Activated T-cell treated with anti-CD3 and anti-CD28 coated beads, Interleukin-2, amount 50 U/mL, for 4 hours (primary cell): ENCODE measurements at places on chromosomes 7 and 10. TPM values are rescaled to one million over a fixed set of nuclear protein-coding genes. Genes with fewer than 3 reads are reported as not detected.

The MKI67 gene
- total RNA-seq, result 5.7 TPM

The NPC1L1 gene
- not detected for total RNA-seq

The MINDY4 gene
- total RNA-seq, result 1.6 TPM

The ZNF479 gene
- total RNA-seq, result not detected

The SLC26A5 gene
- total RNA-seq, result not detected

The TBX20 gene
- total RNA-seq, result not detected

The SLC29A4 gene
- 0.24 TPM for total RNA-seq

The ZNF365 gene
- total RNA-seq, result 1.7 TPM

The FAM13C gene
- not detected for total RNA-seq

The MTURN gene
- 3.3 TPM for total RNA-seq

The GLI3 gene
- total RNA-seq, result 0.13 TPM

The FKBP6 gene
- total RNA-seq, result not detected

The CCDC172 gene
- not detected for total RNA-seq

The CYP26A1 gene
- not detected for total RNA-seq

The CHCHD3 gene
- total RNA-seq, result 92.0 TPM

The H2BK1 gene
- total RNA-seq, result not detected

The CTTNBP2 gene
- total RNA-seq, result 0.05 TPM

The MBLAC1 gene
- 3.2 TPM for total RNA-seq

The AGBL3 gene
- total RNA-seq, result 2.1 TPM

The TMEM130 gene
- not detected for total RNA-seq

The LIPM gene
- not detected for total RNA-seq

The SFTPD gene
- total RNA-seq, result 0.29 TPM

The TMEM176A gene
- 0.20 TPM for total RNA-seq

The MYL10 gene
- not detected for total RNA-seq

The CNPY1 gene
- not detected for total RNA-seq

The TMEM140 gene
- total RNA-seq, result 4.2 TPM

The LRMDA gene
- not detected for total RNA-seq

The FOXP2 gene
- not detected for total RNA-seq

The GPNMB gene
- 0.94 TPM for total RNA-seq

The ZNF485 gene
- total RNA-seq, result 7.7 TPM

The ADCYAP1R1 gene
- total RNA-seq, result not detected

The HOXA3 gene
- not detected for total RNA-seq

The EIF5AL1 gene
- 0.46 TPM for total RNA-seq

The MPP7 gene
- 1.9 TPM for total RNA-seq

The WIPF3 gene
- not detected for total RNA-seq

The JAZF1 gene
- 19.3 TPM for total RNA-seq

The ANXA8L1 gene
- total RNA-seq, result not detected

The ZNF92 gene
- 8.9 TPM for total RNA-seq

The CALML5 gene
- total RNA-seq, result not detected

The TLX1 gene
- total RNA-seq, result not detected

The C10orf105 gene
- total RNA-seq, result 0.05 TPM

The GATA3 gene
- total RNA-seq, result 71.9 TPM

The HOXA4 gene
- not detected for total RNA-seq

The VSIR gene
- 274 TPM for total RNA-seq

The LMTK2 gene
- 18.6 TPM for total RNA-seq

The TDRD1 gene
- total RNA-seq, result 2.2 TPM

The ANK3 gene
- total RNA-seq, result 41.1 TPM

The RBP3 gene
- total RNA-seq, result not detected

The INSYN2A gene
- total RNA-seq, result not detected

The HACD1 gene
- 0.76 TPM for total RNA-seq

The VWA2 gene
- not detected for total RNA-seq

The SPDYE3 gene
- not detected for total RNA-seq

The NUTM2E gene
- total RNA-seq, result 0.13 TPM

The CTBP2 gene
- total RNA-seq, result 1.3 TPM

The AKR1C8 gene
- not detected for total RNA-seq
